ENCODE measurements at places on chromosomes 1 and 21. TPM values are rescaled to one million over a fixed set of nuclear protein-coding genes. Genes with fewer than 3 reads are reported as not detected.

Gene SLC2A5
- not detected for total RNA-seq

Gene PLPPR5
- 0.11 TPM for total RNA-seq

Gene LRRN2
- 5.0 TPM for total RNA-seq

Gene NBPF12
- 13.7 TPM for total RNA-seq

Gene SYPL2
- 0.47 TPM for total RNA-seq

Gene CFAP57
- total RNA-seq = 0.86 TPM

Gene SPRR2F
- total RNA-seq = not detected

Gene NCAM2
- 1.9 TPM for total RNA-seq

Gene FCGR2B
- total RNA-seq = not detected

Gene BCL2L15
- total RNA-seq = 0.84 TPM

Gene NTMT2
- total RNA-seq = not detected

Gene MMP23B
- 1.7 TPM for total RNA-seq

Gene LCE2C
- not detected for total RNA-seq

Gene BPNT1
- total RNA-seq = 21.1 TPM

Gene FMO4
- total RNA-seq = 0.86 TPM

Gene FLG
- total RNA-seq = not detected

Gene FUBP1
- 318 TPM for total RNA-seq
